ENCODE measurements at places on chromosomes 16 and 17.

DNA sequence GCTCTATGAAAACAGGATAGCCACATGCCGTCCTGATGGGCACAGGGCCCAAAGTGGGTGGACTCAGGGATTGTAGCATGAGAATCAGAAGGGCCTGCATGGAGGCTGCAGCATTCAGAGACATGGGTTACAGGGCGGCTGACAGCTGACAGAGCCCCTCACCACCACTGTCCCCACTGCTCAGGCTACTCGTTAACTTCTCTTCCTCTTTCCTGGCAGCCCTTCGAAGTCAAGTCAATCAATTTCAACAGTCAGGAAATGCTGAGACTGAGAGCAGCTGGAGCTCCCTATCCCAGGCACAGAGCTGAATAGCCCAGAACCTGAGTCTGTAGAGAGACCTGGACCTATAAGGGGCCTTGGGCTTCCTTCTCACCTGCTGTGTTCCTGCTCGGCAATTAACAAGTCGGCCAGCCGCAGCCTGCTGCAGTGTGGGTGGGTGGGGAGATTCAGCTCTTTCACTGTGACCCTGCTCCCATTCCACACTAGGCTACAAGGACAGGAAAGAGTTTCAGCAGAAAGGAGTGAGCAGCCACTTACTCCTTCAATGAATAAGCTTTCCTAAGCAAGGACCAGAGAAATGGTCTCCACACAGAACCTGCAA, 76.9 kb downstream of the TEX14 start:
- no peak for DNase-seq

- DNase-seq: no peak
Measured at GRCh38 chr17:11612956-11613355, 14.7 kb downstream of the DNAH9 start.

DNA sequence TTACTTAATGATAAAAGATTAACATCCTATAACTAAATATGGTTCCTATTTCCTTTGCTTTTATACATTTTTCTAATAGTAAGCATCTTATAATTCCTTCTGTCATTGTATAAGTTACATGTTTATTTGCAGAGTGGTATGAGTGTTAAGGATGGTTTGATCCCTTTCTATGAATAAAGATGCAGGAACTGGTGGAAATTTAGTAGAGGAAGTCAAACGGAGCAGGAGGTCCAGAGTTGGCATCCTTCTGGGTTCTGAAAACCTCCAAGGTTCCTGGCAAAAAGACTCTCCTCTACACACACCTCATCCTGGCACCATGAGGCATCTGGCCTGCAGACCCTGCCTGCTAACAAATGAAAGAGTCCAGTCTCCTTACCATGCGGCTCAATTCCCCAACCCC, 296.8 kb downstream of the SOX9 start:
- no peak for DNase-seq

- peak; percentile 55 for DNase-seq
Measured at GRCh38 chr17:67682196-67682595, 35.5 kb upstream of the NOL11 start.

DNA sequence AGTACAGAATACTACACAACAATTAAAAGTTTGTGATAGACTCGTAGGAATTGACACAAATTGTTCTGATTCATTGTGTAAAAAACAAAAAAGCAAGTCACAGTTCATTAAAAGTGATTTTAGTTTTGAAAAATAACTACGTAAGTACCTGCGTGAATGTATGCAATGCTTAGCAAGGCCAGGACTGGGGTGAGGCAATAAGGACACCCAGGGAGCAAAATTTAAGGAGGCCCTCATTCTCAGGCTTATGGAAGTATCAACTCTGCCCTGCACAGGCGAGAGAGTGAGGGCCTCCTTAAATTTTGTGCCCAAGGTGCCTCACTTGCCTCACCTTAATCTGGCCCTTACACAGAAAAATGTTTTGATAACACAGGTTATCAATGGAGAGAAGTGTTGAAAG, 31.4 kb downstream of the NOG start:
- no peak for DNase-seq

GRCh38 chr16:87507351-87508069, 14.7 kb upstream of the ZCCHC14 start:
- no peak for DNase-seq

DNA sequence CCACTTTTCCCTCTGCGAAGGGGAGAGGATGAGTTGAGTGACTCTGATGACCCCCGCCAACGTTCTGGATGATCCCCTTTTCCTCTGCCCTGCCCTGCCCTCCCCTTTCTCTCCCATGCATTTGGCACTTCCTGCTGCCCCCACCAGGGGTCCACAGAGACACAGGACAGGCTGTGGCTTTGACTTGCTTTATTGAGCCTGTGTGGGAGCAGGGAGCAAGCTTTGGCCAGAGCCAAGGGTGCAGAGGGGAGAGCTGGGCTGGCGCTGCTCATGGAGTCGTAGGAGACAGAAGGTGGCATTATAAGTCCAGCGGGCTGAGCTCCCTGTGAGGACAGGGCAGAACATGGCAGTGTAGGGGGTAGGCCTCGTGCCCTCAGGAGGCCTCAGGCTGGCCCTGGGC, 1.6 kb downstream of the PPY start:
- DNase-seq: no peak

DNA sequence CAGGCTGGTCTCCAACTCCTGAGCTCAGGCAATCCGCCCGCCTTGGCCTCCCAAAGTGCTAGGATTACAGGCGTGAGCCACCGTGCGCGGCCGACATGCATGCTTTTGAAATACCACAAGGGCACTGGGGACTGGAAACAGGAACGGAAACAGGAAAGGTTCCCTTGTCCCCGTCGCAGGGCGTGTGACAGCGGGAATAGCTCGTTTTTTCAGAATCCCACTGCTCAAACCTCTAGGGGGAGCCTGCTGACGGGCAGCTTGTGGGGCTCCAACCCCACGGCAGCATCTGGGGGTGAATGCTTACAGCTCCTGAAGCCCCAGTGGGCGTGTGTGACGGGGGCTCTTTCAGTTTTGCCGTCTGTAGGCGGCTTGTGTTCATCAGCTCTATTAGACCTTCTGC, 18.8 kb upstream of the ASGR2 start:
- no peak for DNase-seq

DNA sequence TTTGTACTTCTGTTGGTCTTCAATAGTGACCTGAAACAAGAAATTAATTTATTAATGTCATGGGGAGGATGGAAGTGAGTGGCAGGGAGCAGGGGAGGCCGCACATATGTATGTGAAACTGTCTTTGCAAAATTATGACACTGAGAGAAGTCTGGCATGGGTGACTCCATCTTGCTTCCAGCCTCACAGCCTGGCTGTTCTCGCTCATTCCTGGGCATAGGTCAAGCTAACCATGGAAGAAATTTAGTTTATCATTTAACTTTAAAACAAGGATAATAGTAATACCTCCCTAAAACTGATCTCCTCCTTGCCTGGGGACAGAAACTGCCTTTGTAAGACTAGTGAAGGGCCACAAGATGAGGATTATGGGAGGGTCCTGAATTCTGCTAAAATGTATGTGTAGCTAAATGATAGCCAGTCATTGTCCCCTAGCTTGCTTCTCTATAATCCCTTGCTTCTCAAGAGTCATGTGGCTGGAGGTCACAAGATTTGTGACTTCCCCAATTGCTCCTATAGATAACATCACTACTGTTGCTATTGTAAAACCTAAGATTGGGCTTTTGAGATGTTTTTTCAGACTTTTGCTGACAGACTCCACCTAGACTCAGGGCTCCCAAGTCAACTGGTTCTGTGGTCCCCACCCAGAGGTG, 126.0 kb downstream of the HS3ST3A1 start:
- DNase-seq: no peak

- no peak for DNase-seq
Measured at GRCh38 chr16:8867216-8867931, 1.4 kb downstream of the CARHSP1 start.

- no peak for DNase-seq
Measured at GRCh38 chr17:72477491-72477890, 356.7 kb downstream of the SOX9 start.

GRCh38 chr16:68401871-68402747, 46.2 kb downstream of the SMPD3 start:
- DNase-seq: no peak

DNA sequence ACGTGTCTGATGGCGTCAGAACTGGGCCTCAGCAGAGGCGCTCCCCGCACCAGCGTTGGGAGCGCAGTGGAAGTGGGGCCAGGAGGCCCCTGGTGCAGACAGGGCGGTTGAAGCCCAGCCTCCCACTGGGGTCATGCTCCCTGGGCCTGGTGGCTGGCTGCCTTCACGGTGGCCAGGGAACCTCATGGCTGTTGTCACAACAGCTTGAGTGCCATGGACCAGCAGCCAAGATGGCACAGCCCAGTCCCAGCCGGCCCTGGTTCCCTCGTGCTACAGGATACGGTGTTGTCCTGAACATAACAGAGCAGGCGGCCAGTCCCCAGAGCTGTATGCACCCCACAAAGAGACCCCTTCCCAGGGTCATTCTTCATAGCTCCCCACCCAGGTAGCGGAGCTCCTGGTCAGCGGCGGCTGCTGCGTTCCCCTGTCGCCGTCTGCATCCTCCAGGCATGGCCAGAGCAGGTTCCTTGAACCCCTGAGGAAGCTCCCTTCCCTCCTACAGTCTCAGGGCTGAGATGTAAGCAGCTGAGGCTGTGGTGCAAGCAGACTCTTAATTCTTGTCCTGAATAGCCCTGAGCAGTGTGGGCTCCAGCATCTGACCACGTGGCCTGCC, 29.7 kb downstream of the NME3 start:
- DNase-seq: no peak

DNA sequence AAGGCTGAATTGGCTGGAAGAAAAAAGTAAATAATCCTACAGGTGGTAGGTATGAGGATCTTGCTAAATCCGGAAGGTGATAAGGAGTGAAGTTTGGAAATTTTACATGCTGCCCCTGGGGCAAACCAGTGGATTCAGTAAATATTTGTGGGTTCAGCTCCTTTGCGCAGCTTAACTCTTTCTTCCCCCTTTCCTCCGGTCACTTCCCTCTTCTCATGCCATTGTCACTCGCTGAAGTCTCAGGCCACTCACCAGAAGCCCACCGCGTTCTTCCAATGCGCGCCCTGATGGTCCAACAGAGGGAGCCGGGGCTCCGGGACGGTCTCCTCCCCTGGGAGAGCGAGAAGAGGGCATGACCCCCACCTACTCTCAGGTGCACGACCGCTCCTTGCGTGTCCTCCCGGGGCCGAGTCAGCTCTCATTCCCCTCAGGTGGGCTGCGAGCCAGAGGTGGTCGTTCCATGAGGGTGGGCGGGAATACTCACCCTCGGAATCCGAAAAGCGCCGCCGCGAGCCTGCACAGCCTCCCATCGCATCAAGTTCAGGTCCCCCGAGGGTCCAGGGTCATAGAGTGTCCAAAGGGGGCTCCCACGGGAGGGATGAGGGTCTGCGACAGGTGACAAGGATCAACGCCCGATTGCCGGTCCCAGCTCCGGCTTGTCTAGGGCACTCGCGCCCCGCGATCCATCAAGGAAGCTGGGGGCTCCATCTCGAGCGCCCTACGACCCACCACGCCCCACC, 474 bp downstream of the CLN3 start:
- DNase-seq: no peak

DNA sequence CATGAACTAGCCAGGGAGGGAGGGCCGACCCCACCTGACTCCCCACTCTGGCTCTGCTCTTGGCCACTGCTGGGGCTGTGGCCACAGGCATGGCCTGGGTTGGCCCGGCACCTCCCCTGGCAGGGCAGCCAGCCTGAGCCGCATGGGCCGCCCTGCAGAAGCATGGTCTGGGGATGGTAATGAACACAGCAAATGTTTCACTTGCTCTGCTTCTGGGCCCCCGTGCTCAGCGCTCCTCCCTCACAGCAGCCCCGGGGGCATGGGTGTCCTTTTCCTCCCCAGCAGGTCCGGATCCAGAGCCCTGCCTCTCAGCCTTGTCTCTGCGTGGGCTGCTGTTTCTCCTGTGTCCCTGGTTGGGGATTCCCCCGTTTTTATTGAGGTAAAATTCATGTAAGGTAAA, 30.9 kb upstream of the KCNJ12 start:
- DNase-seq: no peak

DNA sequence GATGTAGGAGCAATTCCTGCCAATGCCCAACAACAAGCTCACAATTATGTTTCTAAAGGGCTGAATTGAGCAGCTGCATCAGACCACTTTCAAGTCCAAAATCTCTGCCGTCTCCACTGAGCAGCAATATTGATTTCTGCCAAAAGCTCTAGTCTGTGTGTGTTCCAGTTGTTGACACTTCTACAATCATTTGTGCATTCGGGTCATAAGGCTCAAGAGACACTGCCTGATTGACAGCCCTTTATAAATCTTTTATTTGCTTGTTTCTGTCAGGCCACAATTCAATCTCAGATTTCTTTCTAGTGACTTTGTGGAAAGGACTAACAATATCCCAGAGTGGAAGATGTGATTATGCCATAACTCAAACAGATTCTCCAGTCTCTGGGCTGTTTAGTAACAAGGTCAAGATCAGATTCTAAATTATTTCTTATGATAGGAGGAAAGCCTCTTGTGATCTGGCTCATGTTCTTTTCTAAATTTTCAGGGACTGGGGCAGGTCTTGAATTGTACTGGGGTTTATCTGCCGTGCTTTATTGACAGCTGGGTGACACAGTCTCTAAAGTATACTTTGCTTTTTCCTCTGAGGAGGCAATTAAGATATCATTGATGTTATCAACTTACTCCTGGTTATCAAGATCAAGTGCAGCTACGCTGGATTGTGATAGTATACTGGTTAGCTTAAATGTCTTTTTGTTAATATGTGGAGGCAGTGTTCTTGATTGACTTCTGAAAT, 377.1 kb downstream of the CNTNAP4 start:
- DNase-seq: no peak

All from NCI-H1436 treated with DMSO at 0.1 percent for 48 hours (cell line).